ENCODE measurements at places on chromosomes 16 and 17.
A peak's percentile ranks its signal among the peaks of the same experiment; 100 is the strongest.

DNA sequence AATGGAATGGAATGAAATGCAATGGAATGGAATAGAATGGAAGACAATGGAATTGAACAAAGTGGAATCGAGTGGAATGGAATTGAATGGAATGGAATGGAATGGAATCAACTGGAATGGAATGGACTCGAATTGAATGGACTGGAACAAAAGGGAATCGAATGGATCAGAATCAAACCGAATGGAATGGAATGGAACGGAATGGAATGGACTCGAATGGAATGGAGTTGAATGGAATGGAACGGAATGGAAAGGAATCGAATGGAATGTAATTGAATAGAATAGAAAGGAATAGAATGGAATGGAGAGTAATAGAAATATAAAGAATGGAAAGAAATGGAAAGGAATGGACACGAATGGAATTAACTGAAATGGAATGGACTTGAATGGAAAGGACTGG lies 475.2 kb upstream of the WSB1 start:
- no peak for DNase-seq

DNA sequence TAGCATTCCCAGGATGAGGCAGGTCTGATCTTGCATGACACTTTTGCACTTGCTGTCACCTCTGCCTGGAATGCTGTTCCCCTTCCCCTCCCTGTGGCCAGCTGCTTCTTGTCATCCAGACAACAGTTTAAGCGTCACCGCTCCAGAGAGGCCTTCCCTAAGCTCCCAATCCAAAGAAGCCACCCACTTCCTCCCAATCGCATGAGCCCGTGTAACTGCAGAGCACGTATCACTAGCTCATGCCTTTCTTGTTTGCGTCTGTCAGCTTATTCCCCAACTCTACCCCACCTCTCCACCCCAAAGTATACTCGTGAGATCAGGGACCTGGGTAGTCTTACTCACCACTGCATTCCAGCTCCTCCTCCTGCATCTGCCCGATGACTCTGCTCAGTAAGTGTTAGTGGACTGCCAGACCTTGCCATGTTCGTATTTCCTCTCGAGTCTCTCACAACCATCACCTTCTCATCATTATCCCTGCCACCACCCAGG lies 92.8 kb downstream of the GAS7 start:
- DNase-seq, result no peak

DNA sequence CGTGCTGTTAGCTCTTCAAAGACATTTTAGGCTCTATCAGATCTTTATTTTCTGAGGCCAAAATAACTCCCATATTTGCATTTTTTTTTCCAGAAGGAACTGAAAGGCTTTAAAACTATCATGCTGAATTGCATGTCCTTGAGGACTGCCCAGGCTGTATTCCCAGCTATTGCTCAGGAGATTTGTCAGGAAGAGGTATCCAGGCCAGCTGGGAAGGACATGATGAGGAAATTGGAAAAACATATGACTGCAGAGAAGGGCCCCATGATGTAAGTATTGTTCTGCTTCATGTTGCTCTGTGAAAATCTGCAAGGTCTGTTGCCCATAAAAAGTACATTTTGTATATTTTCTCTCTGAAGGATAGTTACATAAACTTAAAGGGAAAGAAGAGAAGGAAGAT lies 5.7 kb downstream of the CDC6 start:
- DNase-seq, result no peak

DNA sequence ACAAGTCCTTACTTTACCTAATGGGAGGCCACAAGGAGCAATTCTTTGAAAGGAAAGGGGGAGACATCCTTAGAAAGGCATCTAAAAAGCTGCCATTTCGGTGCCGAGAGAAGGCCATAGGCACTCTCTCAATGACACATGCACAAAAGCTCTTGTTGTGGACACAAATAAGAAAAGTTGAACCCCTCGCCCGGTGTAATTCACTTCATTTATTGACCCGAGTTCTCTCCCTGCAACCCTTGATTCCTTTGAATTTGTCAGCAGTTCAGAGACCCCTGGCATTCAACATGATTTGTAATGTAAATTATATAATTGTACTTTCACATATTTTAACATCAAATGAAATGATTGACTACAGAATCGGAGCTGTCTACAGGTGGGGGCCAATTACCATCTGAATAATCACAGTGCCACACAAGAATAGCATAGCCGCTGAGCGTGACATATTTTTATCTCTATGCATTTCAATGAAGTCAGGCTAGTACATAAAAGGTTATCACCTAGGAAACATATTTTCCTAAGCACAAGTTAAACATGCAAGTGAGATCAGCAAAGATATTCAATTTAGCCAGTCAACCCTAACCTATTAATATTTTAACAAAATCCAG lies 66.7 kb downstream of the IRX6 start:
- DNase-seq, result no peak

DNA sequence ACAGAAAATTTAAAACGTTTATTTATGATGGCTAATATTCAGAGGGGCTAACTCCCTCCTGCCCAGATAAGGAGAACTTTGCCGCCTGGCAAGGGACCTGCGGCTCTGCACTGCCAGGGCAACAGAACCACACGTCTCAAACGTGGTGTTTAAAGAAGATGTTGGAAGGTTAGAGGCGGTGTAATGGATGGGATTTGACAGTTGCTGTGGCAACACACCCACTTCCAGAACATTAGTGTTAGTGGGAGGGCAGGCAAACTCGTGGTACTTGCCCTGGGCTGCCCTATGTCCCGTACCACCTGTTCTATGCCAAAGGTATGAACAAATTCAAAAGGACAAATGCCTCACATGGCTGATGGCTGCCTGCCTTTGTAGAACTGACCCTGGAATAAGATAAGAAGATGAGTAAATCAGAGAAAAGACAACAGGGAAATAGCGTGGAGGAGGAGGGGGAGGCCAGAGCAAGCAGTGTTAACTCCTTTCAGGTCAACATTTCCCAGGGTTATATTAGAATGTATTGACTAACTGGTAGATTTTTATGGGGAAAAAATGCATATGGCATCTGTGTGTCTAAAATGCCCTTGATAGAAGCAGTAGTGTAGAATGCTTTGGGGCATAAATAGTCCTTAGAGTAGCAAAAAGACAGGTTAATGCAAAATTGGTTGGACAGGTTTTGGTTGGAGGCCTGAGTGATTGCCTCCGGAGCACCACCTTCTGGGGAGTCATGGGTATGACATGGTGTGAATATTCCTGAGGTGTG lies 30.8 kb downstream of the HLF start:
- peak; percentile 86 for DNase-seq

DNA sequence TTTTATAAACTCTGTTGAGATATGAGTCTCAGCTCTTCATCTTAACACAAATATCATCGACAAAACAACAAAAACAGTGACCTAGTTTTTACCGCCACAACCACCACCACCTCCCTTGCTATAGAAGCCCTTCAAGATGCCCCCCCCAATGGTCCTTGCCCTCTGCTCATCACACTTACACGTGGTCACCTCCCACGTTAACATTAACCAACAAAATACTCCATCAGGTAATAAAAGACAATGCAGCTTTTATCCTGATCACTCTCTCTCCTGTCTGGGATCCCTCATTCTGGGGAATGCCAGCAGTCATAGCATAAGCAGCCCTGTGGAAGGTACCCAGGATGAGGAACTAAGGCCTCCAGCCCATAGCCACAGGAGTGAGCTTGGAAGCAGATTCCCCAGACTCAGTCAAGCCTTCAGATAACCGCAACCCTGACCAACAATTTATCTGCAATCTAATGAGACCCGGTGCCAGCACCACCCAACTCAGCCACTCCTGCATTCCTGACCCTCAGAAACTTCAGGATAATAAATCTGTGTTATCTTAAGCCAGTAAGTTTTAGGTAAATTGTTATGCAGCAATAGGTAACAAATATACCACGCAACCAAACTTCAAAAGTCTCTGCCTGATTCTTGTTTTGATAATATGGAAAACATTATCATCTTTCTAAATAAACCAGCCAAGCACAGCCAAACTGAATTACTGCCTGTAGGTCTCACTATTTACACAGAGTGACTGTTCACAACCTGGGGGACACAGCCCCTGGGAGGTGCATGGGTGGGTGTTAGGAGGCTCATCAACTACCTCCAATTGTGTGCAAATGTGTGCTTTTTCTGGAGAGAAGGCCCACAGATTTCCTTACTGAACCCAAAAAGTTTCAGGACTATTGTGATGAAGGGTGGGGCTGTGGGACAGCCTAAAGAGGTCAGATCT lies 6.1 kb downstream of the PECAM1 start:
- peak; percentile 16 for DNase-seq

DNA sequence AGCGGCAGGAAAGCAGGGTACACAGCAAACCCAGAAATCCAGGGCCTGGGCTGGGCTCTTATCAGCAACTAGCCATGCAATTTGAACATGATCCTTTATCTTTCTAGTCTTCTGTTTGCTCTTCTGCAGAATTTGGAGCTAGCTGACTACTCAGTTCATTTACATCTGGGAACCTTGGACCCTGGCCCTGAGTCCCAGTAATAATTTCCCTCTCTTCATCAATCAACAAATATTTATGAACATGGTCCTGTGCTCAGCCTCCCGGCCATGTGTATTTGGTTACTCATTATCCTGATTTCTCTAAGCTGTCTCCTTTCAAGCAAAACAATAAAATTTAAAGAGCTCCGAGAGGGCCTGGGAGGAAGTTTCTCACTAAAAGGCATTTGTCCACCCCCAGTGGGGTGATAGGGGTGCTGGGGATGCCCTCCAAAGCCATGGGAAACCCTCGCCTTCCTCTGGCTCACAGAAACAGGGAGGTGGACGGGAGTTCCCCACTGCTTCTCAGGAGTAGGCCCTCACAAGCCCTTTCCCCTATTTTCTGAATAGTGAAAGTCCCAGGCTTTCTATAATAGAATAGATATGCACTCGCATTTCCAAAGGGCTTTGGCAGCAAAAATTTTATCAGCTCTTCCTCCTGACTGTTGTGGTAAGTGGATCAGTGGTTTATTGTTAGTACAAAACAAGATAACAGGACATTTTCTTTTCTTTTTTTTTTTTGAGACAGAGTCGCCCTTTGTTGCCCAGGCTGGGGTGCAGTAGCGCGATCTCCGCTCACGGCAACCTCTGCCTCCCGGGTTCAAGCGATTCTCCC lies 6.9 kb upstream of the WDR59 start:
- DNase-seq, result peak; percentile 89

Data from left lobe of liver (tissue), 2 donors.